ENCODE measurements at places on chromosomes 5 and 9. TPM values are rescaled to one million over a fixed set of nuclear protein-coding genes. Genes with fewer than 3 reads are reported as not detected.

TMEFF1 gene
- total RNA-seq: 1.3 TPM

GRIA1 gene
- 1.5 TPM for total RNA-seq

MARCOL gene
- total RNA-seq: not detected

ZCCHC7 gene
- 8.9 TPM for total RNA-seq

ITGA1 gene
- total RNA-seq: 12.9 TPM

All from bronchus fibroblast of lung (primary cell).